ENCODE measurements at places on chromosomes 7 and 10. TPM values are rescaled to one million over a fixed set of nuclear protein-coding genes. Genes with fewer than 3 reads are reported as not detected.
A peak's percentile ranks its signal among the peaks of the same experiment; 100 is the strongest.

GRCh38 chr10:101902820-101903145 is 59.2 kb upstream of the KCNIP2 start:
- DNase-seq = no peak

DNA sequence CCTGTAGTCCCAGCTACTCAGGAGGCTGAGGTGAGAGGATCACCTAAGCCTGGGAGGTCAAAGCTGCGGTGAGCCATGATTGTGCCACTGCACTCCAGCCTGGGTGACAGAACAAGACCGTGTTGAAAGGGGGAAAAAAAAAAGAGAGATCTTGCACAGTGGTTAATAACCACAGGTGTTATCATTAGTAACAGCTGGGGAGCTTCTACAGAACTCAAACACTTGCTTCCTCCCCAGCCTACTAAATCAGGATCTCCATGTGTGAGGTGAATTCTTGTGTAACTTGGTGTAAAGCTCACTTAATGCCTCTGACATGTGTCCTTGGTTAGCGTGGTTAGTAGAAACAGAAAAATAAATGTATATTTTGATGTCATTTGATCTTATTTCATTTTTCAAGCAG is 43.9 kb upstream of the BMS1 start:
- DNase-seq = no peak

- no peak for DNase-seq
These were observed 16.6 kb upstream of the AFAP1L2 start for GRCh38 chr10:114420811-114421485.

DNA sequence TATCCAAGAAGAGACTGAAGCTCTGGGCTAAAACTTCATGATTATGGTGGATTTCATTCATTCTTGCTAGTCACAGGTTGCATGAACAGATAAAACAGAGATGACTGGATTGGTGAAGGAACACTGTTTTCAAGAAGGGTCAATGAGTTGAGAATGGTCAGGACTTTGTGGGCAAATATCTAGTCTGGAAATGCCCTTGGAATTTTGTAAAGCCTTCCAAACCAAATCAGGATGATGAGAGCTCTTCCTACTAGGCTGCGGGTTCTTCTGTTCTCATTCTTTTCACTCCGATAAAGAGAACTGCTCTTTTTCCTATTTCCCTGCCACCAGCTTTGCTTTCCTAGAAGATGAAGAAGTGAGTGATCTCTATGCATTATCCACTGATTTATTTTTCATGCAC is 171.4 kb downstream of the ARID5B start:
- no peak for DNase-seq

GRCh38 chr10:112950714-112951358 is 789 bp downstream of the TCF7L2 start:
- DNase-seq = no peak

- DNase-seq = peak; percentile 52
These were observed 2.0 kb downstream of the AGAP3 start for GRCh38 chr7:151088019-151088855.

- no peak for DNase-seq
These were observed 183.6 kb upstream of the DGKB start for GRCh38 chr7:15086131-15086611.

DNA sequence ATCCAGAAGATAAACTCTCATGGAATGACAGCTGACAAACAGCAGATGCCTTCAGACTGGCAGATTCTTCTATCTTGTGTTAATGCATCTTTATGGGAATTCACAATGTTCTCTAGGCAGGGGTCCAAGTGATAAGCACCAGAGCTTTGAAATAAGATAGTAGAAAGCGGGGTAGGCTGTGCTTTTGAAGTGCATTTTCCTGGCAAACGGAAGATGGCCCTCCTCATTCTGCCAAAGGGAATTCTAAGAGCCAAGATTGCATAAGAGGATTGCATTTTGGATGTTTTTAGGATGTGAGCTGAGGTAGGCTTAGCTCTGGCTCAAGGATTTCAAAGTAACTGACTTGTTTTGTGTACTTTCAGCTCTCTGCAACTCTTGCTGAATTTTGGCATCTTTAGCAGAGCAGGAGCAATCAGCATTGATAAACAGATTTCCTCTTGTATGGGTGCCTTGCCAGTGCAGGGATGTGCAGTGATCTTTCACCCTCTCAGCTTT is 298.5 kb upstream of the KLF6 start:
- DNase-seq = peak; percentile 37

GRCh38 chr10:75736151-75736640 is 304.8 kb downstream of the LRMDA start:
- DNase-seq = no peak

GRCh38 chr7:21898265-21898930 is 47.3 kb downstream of the CDCA7L start:
- DNase-seq = no peak

DNA sequence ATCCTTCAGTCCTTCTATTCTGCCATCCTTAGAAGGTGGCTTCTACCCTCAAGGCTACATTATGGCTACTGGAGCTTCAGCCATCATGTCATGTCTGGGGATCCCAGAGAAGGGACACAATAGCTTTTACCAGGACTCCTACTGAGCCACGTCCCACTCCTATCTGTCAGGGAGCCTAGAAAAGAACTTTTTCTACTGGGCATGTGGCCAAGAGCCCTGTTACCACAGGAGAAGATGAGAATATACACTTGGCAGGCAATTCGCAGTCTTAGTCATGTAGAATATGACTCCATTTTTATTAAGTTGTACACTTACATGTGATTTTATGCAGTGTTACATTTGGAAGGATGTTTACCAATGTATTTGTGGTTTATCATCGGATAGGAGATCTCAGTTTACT is 64.6 kb upstream of the KCNMA1 start:
- DNase-seq = peak; percentile 15

DNA sequence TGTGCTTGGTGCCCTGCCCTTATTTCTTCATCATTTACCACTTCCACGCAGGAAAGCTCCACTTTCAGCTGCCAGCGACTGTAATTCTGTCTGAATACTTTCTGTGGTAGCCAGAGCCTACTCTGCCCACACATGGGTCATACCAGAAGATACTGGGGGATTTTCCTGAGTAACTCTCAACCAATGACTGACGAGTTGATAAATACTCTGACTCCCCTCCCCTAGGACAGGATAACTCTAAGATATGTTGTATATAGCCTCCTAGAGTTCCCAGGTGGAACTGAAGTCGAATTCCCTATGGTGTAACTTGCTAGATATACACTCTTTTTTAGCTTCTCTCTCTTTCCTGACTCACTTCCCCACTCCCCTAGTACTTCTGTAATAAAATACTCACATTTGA is 29.8 kb downstream of the SEM1 start:
- no peak for DNase-seq

GRCh38 chr7:1223196-1223981 is 9.3 kb upstream of the UNCX start:
- DNase-seq = no peak

DNA sequence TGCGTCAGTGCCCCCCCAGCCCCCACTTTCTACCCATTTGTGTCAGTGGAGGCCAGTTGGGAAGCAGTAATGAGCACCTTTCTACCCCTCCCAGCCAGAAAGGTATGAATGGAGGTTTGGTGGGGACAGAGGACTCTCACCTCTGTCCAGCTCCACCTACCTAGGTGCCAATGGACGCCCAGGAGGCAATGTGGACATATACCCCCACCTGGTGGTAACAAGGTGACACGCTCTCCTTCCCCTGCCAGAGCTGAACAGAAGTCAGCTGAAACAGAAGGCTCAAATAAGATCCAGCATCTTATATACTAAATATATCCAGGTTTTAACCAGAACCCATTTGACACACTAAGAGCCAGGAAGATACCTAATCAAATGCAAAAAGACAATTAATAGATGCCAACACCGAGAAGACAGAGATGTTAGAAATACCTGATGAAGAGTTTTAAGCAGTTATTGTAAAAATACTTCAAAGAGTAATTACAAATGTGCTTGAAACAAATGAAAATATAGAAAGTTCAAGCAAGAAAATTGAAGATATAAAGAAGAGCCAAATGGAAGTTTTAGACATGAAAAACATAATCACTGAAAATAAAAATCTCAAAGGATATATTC is 18.4 kb upstream of the SORCS3 start:
- peak; percentile 20 for DNase-seq

GRCh38 chr7:39666562-39666961 is 43.2 kb downstream of the RALA start:
- DNase-seq = no peak

DNA sequence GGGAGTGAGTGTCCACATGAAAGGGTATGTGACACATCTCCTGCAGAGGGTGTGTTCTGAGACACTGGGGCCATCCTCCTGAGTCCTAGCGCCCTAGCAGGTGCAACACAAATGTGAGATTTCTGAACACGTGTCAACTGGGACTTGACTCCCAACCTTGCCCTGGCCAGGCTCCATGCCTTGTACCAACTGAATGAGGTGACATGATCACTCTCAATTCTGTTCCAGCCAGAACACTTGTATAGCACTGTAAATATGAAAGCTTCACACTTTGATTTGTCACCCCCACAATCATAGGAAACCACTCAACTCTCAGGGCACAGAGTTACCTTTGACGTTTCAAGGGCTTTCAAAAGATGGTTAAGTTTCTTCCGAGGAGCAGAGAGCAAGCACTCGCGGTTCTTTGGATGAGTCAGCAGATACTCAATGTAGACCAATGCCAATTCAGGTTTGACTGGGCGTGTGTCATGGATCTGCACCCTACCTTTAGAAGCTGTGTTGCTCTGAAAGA is 48.6 kb downstream of the NCAPG2 start:
- DNase-seq = no peak

DNA sequence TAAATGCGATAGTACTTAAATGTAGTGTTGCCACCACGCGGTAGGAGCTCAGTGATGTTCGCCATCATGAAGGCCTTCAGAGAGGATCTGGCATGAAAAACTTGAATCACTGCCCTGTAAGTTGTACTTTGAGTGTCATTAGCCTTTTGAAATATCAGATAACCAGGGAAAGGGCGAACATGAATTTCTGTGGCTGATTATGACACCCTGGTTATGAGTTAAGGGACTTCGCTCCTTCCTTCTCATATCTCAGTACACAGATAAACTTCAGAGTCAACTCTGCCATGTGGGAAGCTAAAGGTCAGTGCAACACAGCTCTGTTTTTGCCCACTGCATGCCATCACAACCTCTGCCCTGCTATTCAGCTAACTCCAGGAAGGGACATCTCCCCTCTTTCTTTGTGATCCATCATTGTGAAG is 8.9 kb upstream of the ACSL5 start:
- no peak for DNase-seq

- DNase-seq = no peak
These were observed 78.1 kb upstream of the PHYHIPL start for GRCh38 chr10:59098387-59098786.

GRCh38 chr7:72244826-72245398 is 167.2 kb downstream of the CALN1 start:
- no peak for DNase-seq

GRCh38 chr10:77898323-77899079 is 28.1 kb downstream of the DLG5 start:
- no peak for DNase-seq

GRCh38 chr10:128922619-128923196 is 544.3 kb upstream of the MGMT start:
- DNase-seq = no peak

DNA sequence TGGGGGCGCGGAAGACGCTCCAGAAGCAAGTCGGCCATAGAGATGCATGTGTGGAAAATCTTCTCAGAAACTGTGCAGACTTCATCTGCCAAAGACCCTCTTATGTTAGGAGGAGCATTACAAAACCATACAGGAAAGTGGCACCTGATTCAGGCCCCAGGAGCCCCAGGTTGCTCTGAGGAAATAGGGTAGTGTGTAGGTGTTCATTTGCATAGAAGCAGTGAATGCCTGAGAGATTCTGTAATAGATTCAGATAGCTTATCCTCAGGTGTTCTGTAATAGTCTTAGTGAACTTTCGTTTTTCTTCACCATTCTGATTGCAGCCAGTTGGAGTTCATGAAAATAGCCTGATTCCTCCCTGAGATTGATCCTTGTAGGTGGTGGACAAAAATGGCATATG is 106.4 kb upstream of the GJD4 start:
- no peak for DNase-seq

Gene MCU
- total RNA-seq = 37.7 TPM

Gene RBP3
- not detected for total RNA-seq

Gene SMO
- total RNA-seq = 2.3 TPM

Gene NRAP
- not detected for total RNA-seq

Gene ACTL6B
- not detected for total RNA-seq

Gene MCM10
- 9.6 TPM for total RNA-seq

Gene CNPY1
- total RNA-seq = not detected

Gene CHAT
- total RNA-seq = not detected

Gene OR2A5
- not detected for total RNA-seq

All from dermis microvascular lymphatic vessel endothelial cell (primary cell).